ENCODE measurements at places on chromosomes 13 and 19.

DNA sequence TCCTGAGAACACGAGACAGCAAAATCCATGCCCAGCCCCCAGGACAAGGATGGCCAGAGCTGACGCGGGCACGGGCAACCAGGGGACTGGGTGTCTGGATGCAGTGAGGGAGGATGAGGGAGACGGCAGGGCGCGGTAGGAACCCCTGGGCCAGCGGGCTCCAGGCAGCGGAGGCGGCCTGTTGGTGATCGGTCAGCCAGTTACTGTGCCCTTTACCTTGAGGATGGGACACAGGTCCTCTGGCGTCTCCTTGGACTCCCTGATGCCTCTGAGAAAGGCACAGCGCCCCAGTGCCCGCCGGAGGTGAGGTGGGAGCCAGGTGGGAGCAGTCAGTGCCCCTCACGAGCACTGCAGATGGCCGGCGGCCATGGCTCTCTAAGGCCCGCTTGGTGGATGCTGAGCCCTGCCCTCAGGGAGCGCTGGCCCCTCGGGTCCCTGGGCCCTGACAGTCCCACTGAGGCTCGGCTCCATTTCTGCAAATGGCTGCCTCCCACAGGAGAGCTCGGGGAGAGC is 31.2 kb downstream of the C13orf46 start:
- no peak for DNase-seq

GRCh38 chr13:108560093-108560492 is 69.3 kb upstream of the MYO16 start:
- DNase-seq: no peak

- DNase-seq: no peak
These were observed 135.8 kb downstream of the SHISA2 start for GRCh38 chr13:25915840-25916518.

DNA sequence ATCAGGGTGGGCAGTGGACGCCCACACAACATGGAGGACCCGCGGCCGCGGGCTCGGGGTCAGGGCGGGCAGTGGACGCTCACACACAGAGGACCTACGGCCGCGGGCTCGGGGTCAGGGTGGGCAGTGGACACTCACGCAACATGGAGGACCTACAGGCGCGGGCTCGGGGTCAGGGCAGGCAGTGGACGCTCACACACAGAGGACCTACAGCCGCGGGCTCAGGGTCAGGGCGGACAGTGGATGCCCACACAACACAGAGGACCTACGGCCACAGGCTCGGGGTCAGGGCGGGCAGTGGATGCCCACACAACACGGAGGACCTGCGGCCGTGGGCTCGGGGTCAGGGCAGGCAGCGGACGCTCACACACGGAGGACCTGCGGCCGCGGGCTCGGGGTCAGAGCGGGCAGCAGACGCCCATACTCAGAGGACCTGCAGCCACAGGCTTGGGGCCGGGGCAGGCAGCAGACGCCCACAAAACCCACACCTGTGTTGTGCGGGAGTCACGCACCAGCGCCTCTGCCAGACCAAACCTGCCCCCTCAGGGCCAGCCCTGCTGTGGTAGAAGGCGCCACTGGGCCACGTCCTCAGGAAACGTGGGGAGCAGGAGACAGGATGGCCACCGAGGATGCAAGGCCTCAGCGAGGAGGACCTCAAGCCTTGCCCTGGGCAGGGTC is 27.6 kb upstream of the C13orf46 start:
- no peak for DNase-seq

DNA sequence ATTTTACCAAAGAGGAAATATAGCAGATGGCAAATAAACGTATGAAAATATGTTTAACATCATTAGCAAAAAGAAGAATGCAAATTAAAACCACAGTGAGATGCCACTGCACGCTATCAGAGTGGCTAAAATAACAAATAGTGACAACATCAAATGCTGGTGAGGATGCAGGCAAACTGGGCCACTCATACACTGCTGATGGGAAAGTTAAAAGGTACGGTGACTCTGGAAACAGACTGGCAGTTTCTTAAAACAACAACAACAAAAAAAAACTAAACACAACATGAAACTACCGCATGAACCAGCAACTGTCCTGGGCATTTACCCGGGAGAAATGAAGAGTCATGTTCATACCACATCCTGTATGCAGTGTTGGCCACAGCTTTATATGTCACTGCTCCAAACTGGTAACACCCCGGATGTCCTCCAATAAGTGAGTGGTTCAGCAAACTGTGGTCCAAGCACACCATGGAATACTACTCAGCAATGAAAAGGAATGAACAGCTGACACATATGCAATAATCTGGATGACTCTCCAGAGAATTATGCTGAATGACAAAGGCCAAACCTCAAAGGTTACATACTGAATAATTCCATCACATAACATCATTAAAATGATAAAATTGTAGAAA is 22.3 kb downstream of the EPS15L1 start:
- DNase-seq: peak; percentile 9

- DNase-seq: no peak
These were observed 1721.9 kb downstream of the OLFM4 start for GRCh38 chr13:54750521-54750920.

Measured in HFFc6 (cell line).